ENCODE measurements at places on chromosomes 3 and 15.

DNA sequence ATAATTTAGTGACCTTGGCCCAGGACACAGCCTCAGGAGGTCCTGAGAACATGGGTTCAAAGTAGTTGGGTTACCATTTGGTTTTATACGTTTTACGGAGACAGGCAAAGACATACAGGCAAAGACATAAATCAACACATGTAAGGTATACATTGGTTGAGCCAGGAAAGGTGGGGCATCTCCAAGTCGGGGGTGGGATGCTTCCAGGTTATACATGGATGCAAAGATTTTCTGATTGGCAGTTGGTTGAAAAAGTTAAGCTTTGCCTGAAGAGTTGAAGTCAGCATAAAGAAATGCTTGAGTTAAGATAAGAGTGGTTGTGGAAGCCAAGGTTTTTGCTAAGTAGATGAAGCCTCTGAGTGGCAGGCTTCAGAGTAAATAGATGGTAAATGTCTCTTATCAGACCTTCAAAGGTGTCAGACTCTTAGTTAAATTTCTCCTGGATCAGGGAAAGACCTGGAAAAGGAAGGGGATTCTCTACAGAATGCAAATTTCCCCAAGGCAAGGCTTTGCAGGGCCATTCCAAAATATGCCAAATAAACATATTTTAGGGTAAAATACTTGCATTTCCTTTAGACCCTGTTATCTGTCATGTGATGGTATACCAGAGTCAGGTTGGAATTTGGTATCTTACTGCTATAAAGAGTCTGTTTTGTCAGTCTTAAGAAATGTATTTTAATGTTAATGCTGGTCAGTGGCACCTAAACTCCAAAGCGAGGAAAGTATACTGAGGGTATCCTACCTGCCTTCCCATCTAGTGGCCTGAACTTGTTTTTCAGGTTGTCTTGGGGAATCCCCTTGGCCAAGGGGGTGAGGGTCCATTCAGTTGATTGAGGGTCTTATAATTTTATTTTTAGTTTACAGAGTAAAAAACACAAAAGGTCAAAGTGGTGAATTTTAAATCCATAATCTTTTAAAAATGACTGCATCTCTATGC, 8.2 kb upstream of the PDHB start:
- no peak for DNase-seq

DNA sequence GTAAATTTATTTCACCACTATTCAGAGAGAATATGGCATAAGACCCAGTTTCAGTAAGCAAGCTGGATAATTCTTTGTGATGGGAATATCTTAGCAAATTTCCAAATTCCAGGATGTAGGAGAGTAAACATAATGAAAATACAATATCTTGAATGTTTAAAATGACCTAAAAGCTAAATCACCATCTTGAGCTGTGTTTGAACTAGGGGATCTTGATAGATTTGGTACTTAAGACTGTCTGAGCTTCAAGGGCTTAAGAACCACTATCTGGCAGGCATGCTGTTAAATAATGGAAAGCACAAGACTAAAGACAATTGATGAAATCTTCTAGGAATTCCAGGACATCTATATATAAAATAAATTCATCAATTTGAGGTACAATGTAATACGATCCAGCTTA, 217.7 kb downstream of the ATP8B4 start:
- no peak for DNase-seq

GRCh38 chr3:160641665-160642309, 35.2 kb upstream of the ARL14 start:
- DNase-seq, result no peak

DNA sequence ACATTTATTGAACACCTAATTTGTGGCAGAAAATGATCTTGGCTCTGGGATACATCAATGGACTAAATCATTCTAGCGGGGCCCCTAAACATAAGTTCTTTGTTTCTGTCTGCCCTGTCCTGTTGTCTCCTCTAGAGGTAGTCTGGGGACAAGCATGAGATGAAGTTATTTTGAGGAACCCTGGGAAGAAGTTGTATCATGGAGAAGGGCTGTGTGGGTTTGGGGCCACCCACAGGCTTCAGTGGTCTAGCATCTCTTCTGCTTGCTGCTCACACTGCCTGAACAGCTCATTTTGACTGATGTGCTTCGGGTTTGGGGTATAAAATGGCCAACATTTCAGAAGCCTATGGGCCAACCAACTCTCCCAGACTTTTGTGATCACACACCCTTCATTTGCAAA, 50.3 kb upstream of the OSBPL11 start:
- no peak for DNase-seq

- no peak for DNase-seq
Measured at GRCh38 chr3:177374323-177374722, 177.0 kb upstream of the TBL1XR1 start.

GRCh38 chr3:187197335-187197649, at the start of gene RTP1:
RTP1 (plus strand) TSS chr3:187197486; CDS start chr3:187197516, 30 bp downstream.
- no peak for DNase-seq

DNA sequence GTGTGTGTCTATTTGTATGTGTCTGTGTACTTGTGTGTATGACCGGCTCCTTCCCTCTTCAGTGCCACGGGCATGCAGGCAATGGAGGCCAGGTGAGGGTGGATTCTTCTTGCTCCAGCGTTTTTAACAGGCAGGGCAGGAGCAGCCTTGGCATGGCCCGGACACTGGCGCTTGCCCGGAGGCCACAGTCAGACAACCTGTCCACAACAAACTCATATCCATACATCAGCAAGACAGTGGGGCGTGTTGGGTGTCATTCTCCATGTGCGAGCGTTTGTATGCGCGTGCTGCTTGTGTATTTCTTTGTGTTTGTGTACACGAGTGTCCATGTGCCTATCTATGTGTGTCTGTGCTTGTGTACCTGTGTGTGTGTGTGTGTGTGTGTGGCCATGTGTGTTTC, 29.8 kb downstream of the PTH1R start:
- DNase-seq, result no peak

DNA sequence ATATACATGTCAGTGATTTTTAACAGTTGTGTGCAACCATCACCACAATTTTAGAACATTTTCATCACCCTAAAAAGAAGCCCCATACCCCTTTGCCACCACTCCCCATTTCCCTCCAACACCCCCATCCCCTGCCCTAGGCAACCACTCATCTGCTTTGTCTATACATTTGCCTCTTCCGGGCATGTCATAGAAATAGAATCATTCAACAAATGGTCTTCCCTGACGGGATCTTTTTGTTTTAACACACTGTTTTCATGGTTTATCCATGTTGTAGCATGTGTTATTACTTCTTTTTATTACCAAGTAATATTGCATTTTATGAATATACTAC, 4.0 kb downstream of the VILL start:
- DNase-seq, result no peak

- DNase-seq, result no peak
Measured at GRCh38 chr3:59518283-59519055, 468.6 kb upstream of the CFAP20DC start.

- no peak for DNase-seq
Measured at GRCh38 chr3:81764002-81764401, 2.6 kb upstream of the GBE1 start.

DNA sequence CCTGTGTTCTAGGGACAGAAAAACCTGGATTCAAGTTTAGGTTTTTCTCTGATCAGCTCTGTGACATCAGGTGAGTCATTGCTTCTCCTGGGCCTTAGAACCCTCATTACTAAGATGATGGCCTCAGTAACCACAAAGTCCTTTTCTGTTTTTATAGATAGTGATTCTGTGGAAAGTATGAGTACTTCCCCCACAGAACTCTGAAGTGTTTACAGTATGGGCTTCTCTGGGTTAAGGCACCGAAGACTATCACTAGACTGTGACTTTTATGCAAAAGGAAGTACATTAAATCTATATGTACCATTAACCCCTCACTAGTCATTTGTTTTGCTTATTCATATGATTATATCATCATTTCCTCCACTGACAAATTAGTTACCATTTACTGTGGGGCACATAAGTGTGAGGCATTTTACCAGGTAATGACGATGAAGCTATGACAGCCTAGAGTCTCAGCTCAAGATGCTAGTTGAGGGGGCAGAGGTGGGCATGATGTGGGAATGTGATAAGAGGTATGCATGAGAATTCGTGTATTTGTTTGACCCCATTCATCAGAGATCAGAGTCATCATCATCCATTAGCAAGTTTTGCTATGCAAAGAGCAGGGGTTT, 15.0 kb upstream of the RORA start:
- DNase-seq, result no peak

GRCh38 chr3:61765157-61765876, 203.9 kb downstream of the PTPRG start:
- no peak for DNase-seq

GRCh38 chr3:71927505-71928066, 142.6 kb upstream of the PROK2 start:
- DNase-seq, result no peak

GRCh38 chr15:77112838-77113504, 42.1 kb upstream of the TSPAN3 start:
- no peak for DNase-seq

DNA sequence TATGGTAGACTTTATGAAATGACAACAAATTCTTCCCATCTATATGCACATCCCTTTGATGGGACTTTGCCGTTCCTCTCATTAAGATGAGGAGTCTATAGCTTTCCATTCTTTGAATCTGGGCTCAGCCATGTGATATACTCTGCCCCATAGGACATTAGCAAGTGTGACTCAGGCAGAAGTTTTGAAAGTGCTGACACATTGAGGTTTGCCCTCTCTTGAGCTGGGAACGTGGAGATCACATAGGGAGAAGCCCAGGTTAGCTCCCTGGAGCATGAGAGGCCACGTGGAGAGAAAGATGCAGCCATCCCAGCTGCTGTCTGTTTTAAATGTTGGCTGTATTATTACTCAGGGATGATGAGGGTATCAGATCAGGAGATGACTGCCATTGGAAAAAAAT, 67.7 kb upstream of the OXTR start:
- DNase-seq, result no peak

DNA sequence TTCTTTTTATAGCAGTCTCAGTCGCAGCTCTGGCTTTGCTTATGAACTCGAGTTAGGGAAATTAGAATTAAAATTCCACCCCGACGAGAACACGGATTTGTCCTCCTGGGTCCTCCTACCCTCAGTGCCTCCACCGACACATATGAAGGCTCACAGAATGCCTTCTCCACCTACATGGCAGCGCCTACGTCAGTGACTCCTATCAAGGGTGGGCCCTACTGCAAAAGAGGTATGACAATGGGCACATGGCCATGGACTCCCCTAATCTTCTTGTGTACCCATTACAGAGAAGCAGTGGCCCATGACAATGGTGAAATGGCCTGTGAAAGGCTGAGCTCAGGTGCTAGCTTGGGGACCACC, 173.0 kb upstream of the TLE3 start:
- no peak for DNase-seq

- no peak for DNase-seq
Measured at GRCh38 chr3:48548729-48549705, 7.6 kb downstream of the PFKFB4 start.

DNA sequence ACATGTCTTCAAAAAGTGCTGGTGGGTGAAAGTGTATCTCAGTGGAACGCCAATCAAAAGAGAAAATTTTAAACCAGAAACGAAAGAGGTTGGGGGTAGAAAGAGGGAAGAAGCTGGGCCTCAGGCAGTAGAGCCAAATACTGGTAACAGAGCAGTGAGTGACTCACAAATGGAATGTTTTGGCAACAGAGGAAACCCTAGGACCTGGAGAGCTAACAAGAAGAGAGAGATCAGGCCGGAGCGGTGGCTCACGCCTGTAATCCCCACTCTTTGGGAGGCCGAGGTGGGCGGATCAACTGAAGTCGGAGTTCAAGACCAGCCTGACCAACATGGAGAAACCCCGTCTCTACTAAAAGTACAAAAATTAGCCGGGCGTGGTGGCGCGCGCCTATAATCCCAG, 450.8 kb upstream of the NAALADL2 start:
- no peak for DNase-seq

- DNase-seq, result no peak
Measured at GRCh38 chr3:116579840-116580239, 129.7 kb upstream of the TUSC7 start.

DNA sequence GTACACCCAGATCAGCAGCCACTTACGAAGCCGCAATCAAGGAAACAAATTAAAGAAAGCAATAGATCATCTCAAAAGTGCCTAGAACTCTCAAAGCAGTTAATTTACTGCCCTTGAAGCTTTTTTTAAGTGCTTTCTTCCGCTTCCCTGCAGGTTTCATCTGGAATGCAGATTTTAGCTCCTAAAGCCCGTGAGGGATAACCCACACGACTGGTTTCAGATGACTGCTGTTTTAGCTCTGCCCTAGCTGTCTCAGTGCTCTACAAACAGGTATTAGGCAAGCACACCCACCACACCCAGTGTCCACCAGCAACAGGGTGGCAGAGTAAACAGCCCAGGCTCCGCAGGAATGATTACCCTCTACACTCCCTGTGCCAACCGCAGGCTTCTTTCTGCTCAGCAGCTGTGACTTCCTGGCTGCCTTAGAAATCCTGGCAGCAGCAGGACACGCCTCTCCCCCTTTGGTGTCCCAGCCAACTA, 126.0 kb downstream of the FMN1 start:
- no peak for DNase-seq

DNA sequence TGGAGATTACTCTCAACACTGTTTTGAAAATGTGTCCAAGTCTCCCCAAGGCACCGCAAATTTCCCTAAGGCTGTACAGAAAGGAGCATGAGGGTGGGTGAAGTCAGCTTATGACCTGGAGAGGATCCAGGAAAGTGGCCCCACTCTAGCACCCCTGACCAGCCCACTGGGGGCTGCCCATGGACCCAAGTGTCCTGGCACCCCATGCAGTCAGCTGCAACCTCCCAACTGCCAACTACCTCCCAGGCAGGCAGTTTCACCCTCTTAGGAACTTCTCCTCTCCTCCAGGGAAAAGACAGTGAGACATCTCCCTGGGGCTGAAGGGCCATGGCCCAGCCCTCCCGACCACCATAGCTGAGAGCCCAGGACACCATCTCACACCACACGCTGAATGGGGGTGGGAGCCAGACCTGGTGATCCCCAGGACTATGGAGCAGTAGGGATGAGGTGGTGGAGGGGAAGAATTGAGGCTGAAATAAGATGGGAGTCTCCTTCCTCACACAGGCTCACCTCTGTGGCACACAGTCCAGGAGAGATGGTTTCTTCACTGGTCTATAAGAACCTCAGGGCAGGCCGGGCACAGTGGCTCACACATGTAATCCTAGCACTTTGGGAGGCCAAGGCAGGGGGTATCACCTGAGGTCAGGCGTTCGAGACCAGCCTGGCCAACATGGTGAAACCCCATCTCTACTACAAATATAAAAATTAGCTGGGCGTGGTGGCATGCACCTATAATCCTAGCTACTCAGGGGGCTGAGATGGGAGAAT, 104.4 kb downstream of the DAPK2 start:
- no peak for DNase-seq

GRCh38 chr3:126996905-126997304, 14.0 kb downstream of the PLXNA1 start:
- DNase-seq, result no peak

DNA sequence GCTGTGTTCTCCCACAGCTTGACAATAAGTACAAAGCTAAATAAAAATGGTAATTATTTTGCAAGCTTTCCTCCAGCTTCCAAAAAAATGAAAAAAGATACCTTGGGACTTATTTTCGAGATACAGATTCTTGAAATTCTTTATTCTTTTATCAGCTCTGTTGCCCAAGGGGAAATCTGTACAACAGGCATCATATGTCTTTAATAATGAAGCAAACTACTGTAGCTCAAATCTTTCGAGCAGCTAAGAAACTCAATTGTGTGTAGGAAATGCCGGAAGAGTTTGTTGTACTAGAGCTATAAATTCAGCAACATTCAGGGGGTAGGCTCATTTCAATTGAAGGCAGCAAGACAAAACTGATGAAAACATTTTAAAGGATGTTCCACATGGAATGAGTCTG, 297.7 kb downstream of the GBE1 start:
- DNase-seq, result no peak

- DNase-seq, result no peak
Measured at GRCh38 chr15:56792211-56792610, 58.9 kb upstream of the ZNF280D start.

Data from cortex of kidney (tissue), 1 donor.